Activated CD4-positive, alpha-beta T cell treated with anti-CD3 and anti-CD28 coated beads for 36 hours (primary cell): ENCODE measurements at places on chromosomes 2 and 18. TPM values are rescaled to one million over a fixed set of nuclear protein-coding genes. Genes with fewer than 3 reads are reported as not detected.

GRCh38 chr2:128292599-128293425 is 25.9 kb downstream of the HS6ST1 start:
- no peak overlapping the region for H3K27ac ChIP-seq
- peaks cover 4% of the 10 kb centered on the region for H3K36me3 ChIP-seq
- H3K4me3 ChIP-seq = no peak overlapping the region
- peaks cover 3% of the 10 kb centered on the region for H3K4me1 ChIP-seq

GRCh38 chr18:45755934-45756333 is 32.0 kb downstream of the SLC14A1 start:
- H3K36me3 ChIP-seq = no peaks in the 10 kb centered on the region
- peaks cover 25% of the 10 kb centered on the region for H3K27me3 ChIP-seq
- H3K27ac ChIP-seq = no peak overlapping the region

DNA sequence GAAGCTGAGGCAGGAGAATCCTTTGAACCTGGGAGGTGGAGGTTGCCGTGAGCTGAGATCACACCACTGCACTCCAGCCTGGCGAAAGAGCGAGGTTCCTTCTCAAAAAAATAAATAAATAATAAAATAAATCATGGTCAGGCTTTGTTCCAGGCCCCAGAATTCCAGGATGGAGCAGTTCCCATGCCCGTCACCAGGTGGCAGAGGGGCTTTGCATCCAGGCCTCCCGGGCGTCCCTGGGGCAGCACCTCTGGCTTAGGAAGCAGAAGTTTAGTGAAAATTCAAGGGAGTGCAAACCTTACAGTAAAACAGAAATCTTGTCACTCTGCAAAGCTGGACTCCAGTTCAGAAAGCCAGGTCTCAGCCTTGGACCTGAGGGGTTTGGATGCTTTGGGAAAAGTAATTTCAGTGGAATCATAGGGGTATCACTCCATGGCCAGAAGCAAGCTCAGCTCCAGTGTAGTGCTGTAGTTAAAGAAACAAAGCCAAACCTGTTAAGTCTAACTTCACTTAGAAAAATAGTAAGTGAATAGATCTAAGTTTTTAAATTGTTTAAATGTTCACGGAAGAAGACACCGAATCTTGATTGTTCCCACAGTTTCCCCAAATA is 512.7 kb downstream of the CMPK2 start:
- H3K27me3 ChIP-seq = no peaks in the 10 kb centered on the region
- H3K36me3 ChIP-seq = no peaks in the 10 kb centered on the region
- no peaks in the 10 kb centered on the region for H3K4me1 ChIP-seq
- no peak overlapping the region for H3K4me3 ChIP-seq

DNA sequence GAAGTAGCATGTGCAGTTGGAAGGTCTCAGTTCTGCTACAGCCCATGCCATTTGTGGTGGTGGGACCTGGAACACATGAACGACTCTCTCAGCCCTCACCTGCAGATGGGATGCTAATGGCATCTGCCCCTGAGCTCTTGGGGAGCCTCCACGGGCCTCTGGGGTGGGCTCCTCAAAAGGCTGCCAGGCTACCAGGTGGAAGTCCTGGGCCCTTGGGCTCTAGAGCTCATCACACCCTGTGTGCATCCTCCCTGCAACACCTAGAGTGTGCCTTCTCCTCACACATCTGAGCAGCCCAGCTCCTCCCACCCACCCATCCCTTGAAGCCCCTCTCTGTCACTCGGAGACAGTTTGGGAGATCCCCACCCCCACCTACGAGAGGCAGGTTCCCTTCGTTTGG is 231.8 kb upstream of the MYT1L start:
- H3K27me3 ChIP-seq = no peaks in the 10 kb centered on the region
- no peak for DNase-seq
- no peaks in the 10 kb centered on the region for H3K4me1 ChIP-seq
- no peak overlapping the region for H3K27ac ChIP-seq
- no peaks in the 10 kb centered on the region for H3K36me3 ChIP-seq

The PIEZO2 gene
- total RNA-seq = not detected
